ENCODE measurements at places on chromosomes 11 and 22. TPM values are rescaled to one million over a fixed set of nuclear protein-coding genes. Genes with fewer than 3 reads are reported as not detected.

- no peak overlapping the region for H3K4me3 ChIP-seq
- DNase-seq: no peak
- H3K36me3 ChIP-seq: no peaks in the 10 kb centered on the region
- H3K27me3 ChIP-seq: peaks cover 5% of the 10 kb centered on the region
- peaks cover 3% of the 10 kb centered on the region for H3K4me1 ChIP-seq
These were observed 539.3 kb downstream of the SOX6 start for GRCh38 chr11:15817001-15817400.

DNA sequence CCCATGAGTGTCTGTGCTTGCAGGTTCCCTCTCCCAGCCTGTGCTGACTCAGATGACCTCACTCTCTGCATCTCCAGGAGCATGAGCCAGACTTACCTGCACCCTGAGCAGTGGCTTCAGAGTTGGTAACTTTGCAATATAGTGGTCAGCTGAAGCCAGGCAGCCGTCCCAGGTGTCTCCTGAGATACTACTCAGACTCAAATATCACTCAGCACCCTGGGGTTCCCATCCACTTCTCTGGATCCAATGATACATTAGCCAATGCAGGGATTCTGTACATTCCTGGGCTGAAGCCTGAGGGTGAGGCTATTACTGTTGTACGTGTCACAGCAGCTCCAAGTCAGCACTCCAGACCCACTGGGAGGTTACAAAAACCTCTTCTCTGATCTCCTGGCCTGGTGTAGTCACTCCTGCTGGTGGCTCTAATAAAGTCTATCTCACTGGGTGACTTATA lies 87.8 kb upstream of the TOP3B start:
- DNase-seq: no peak
- H3K27ac ChIP-seq: no peak overlapping the region
- peaks cover 5% of the 10 kb centered on the region for H3K27me3 ChIP-seq
- H3K4me3 ChIP-seq: no peak overlapping the region
- no peaks in the 10 kb centered on the region for H3K4me1 ChIP-seq
- H3K36me3 ChIP-seq: no peaks in the 10 kb centered on the region

DNA sequence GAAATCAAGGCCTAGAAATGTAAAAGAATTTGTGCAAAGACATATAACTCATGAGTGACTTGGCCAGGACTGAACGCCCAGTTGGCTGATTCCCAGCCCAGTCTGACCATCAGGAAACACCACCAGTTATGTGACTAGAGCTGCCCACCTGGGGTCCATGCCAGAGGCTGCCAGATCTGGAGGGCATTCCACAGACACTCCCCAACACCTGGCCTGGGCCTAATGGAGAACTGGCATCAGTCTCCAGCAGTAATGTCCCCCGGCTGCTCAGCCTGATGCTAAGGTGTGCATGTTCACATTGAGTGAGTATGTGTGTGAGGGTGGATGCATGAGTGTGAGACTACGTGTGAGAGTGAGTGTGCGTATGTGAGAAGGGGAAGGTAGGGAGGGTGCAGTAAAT lies 15.7 kb downstream of the PLAAT3 start:
- no peak overlapping the region for H3K4me3 ChIP-seq
- H3K27me3 ChIP-seq: no peaks in the 10 kb centered on the region
- DNase-seq: no peak

GRCh38 chr22:43389227-43389836 lies 22.5 kb upstream of the MPPED1 start:
- H3K27ac ChIP-seq: no peak overlapping the region
- no peak for DNase-seq
- no peaks in the 10 kb centered on the region for H3K4me1 ChIP-seq
- H3K27me3 ChIP-seq: peaks cover 21% of the 10 kb centered on the region
- H3K4me3 ChIP-seq: no peak overlapping the region

GRCh38 chr11:62182147-62182891 lies 7.7 kb upstream of the SCGB1D1 start:
- peaks cover 15% of the 10 kb centered on the region for H3K27me3 ChIP-seq
- DNase-seq: no peak
- H3K4me3 ChIP-seq: no peak overlapping the region
- H3K27ac ChIP-seq: no peak overlapping the region
- H3K4me1 ChIP-seq: no peaks in the 10 kb centered on the region

DNA sequence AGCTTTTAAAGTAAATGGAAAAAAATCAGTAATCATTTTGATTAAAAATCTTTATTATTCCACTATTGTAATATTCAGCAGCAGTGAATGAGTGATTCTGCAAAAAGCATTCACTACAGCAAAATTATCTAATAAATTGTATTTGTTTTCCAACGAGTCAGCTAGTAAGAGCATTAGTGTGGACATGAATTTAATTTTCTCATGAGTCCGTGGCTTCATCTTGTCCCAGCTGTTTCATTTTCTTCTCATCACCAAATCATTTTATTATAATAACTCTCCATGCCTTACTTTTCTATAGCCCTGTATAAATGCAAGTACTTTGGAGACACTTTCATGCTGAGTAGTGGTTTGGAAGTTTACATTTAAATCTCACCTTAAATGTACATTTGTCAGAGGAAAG lies 66.2 kb downstream of the FANCF start:
- no peaks in the 10 kb centered on the region for H3K4me1 ChIP-seq
- H3K27me3 ChIP-seq: peaks cover 13% of the 10 kb centered on the region
- H3K36me3 ChIP-seq: no peaks in the 10 kb centered on the region
- H3K27ac ChIP-seq: no peak overlapping the region

DNA sequence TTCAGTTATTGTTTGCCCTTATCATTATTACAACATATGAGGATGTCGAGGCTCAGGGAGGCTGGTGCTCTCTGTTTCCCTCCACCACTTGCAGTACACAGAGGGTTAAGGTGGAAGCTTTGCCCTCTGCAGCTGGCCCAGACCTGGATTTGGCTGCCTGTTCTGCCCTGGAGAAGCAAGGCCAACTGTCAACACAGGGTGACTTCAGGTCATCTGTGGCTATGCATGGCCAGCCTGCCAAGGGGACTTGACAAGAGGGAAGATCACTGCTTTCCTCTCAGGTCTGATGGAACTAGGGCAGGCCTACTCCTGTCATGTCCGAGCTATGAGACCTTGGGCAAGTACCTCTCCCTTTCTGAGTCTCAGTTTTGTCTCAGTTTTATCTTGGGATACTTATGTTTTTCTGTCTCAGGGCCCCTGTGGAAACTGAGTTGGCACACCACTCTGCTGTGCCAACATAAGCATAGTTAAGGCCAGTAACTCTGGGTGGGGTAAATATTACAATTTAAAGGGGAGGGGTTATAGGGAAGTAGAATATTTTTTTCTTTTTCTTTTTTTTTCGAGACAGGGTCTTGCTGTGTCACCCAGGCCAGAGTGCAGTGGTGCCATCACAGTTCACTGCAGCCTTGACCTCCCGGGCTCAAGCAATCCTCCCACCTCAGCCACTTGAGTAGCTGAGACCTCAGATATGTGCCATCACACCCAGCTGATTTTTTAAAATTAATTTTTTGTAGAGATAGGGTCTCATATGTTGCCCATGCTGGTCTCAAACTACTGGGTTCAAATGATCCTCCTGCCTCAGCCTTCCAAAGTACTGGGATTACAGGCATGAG lies 2.4 kb upstream of the THRSP start:
- no peaks in the 10 kb centered on the region for H3K27me3 ChIP-seq
- H3K36me3 ChIP-seq: no peaks in the 10 kb centered on the region
- no peak for DNase-seq
- H3K4me3 ChIP-seq: no peak overlapping the region
- no peaks in the 10 kb centered on the region for H3K4me1 ChIP-seq

DNA sequence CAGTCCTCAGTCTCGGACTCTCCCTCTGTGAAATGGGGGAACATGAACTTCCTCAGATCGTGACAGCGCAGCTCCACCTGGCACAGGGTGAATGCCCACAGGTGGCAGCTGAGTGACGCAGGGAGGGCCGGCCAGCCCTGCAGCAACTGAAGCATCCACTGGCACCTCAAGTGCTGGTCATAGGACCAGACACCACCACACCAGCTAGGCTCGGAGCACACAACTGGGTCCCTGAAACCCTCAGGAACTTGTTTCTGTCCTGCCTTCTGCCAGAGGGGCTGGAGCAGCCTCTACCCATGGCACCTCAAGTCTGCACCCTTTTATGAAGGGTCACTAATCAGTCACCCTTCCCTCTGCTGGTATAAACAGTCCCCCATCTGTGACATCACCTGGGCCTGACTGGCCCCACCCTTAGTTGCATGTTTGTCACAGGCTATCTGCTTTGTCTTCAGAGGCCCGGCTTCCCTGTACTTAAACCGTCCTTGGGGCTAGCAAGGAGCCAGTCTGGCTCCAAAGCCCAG lies 7.4 kb upstream of the CDC42BPG start:
- peaks cover 91% of the 10 kb centered on the region for H3K4me1 ChIP-seq
- H3K4me3 ChIP-seq: peak overlapping the region; percentile 35
- peak overlapping the region; percentile 88 for H3K27ac ChIP-seq
- H3K36me3 ChIP-seq: peaks cover 39% of the 10 kb centered on the region

GRCh38 chr22:40324468-40325305 lies 21.6 kb upstream of the ADSL start:
- H3K36me3 ChIP-seq: peaks cover 29% of the 10 kb centered on the region
- peak overlapping the region; percentile 68 for H3K4me3 ChIP-seq
- no peaks in the 10 kb centered on the region for H3K27me3 ChIP-seq
- peaks cover 84% of the 10 kb centered on the region for H3K4me1 ChIP-seq
- peak overlapping the region; percentile 95 for H3K27ac ChIP-seq

DNA sequence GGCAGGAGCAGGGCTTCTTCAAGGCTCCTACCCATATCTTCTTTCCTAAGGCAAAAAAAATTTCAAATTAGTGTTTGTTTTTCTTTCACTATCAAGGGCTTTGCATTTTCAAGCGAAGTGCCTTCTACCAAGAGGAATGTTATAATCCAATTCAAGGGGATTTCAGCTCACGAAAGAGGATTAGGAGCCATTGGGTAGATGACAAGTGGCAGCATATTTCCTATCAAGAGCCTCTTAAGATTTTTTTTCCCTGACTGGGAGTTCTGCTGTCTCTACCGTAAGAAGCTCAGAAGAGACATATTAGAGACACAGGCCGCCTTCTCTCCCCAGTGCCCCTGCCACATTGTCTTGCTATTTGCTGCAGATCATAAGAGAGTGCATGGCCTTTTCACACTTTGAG lies 55.9 kb upstream of the BMAL1 start:
- no peaks in the 10 kb centered on the region for H3K27me3 ChIP-seq
- no peaks in the 10 kb centered on the region for H3K36me3 ChIP-seq
- no peak overlapping the region for H3K4me3 ChIP-seq

GRCh38 chr11:115550291-115551059 lies 46.3 kb upstream of the CADM1 start:
- H3K36me3 ChIP-seq: no peaks in the 10 kb centered on the region
- H3K4me1 ChIP-seq: no peaks in the 10 kb centered on the region
- DNase-seq: no peak
- H3K4me3 ChIP-seq: no peak overlapping the region
- H3K27me3 ChIP-seq: peaks cover 1% of the 10 kb centered on the region
- no peak overlapping the region for H3K27ac ChIP-seq

DMC1 gene
- total RNA-seq: 14.2 TPM

GNG3 gene
- not detected for total RNA-seq

KRTAP5-1 gene
- total RNA-seq: not detected

PRR33 gene
- total RNA-seq: 0.16 TPM

SAA1 gene
- not detected for total RNA-seq

B3GAT1 gene
- not detected for total RNA-seq

NXPE2 gene
- total RNA-seq: not detected

MMP11 gene
- 1.4 TPM for total RNA-seq

OR2AG2 gene
- total RNA-seq: 0.29 TPM
